ENCODE measurements at places on chromosomes 3 and 15.

DNA sequence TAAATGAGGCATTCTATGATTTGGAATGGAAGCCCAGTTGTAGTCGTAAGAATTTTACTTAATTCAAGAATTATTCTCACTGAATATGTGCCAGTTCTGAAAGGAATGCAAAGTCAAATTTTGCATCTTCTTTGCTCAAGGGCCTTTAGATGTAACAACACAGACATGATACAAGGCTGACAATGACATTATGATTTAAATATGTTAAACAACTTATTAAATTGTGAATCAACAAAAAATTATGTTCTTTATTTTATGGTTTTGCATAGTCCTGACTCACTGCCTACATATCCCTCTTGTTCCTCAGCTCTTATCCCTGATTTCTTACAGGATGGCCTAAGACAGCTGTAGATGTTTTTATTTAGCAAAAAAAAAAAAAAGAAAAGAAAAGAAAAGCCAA, 170.9 kb upstream of the NR2E3 start:
- no peak for DNase-seq

DNA sequence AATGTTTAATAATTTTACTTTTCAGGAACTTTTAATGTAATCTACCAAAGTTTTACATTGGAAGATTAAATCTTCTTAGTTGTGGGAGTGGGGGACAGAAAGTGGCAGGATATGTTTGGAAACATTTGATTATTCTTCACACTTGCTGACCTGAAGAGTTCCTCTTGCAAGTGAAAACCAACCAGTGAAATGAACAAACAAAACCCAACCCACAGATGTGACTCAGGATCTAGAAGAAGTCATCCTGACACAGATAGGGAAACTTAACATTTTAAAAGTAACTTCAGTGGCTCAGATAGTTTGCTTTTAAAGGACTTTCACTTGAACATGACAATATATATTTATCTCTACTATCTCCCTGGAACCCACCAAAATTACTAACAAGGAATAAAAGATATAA, 55.4 kb downstream of the ASTE1 start:
- DNase-seq = no peak

DNA sequence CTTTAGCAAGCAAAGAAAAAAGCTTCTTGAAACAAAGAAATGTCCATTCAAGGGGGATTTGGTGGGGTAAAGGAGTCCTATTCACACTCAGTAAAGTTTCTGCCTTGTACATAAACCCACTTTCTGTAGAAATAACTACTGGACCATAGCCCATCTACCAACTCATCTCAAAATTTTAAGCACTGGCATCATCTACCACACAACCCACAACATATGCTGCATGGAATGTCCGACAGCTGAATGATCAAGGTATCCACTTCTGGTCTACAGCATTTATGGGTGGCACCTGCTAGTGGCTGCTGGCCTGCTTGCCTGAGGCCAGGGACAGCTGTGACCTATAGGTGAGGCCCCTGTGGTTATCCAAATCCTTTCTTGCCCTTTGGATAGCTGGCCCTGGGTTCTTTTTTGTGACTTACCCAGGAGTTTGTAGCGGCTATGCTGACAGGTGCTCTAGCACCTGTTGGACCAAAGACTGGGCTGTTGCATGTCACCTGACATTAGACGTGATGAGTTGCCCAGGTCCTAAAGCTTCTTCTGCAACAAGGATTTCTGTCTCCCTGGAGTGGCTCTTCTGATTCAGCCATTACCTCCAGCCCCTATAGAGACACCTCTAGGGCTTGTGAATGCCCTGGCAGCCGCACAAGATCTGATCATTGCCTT, 19.2 kb upstream of the MEF2A start:
- DNase-seq = no peak

DNA sequence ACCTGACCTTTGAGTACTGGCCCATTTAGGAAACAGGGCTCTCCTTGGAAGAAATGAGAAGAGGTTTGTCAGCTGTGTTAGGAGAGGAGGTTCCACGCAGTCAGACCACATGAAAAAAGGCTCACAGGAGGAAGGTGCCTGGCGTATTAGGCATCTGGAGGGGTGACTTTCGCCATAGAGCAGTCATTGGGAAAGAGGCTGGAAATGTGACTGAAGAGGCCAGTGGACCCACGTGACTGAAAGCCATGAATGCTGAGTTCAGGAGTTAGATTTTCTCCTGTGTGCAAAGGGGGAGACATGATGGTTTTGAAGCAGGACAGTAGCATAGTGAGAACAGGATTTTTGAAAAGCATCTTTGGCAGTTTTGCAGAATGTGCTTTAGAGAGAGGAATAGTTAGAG, 29.7 kb upstream of the RNF7 start:
- DNase-seq = no peak

DNA sequence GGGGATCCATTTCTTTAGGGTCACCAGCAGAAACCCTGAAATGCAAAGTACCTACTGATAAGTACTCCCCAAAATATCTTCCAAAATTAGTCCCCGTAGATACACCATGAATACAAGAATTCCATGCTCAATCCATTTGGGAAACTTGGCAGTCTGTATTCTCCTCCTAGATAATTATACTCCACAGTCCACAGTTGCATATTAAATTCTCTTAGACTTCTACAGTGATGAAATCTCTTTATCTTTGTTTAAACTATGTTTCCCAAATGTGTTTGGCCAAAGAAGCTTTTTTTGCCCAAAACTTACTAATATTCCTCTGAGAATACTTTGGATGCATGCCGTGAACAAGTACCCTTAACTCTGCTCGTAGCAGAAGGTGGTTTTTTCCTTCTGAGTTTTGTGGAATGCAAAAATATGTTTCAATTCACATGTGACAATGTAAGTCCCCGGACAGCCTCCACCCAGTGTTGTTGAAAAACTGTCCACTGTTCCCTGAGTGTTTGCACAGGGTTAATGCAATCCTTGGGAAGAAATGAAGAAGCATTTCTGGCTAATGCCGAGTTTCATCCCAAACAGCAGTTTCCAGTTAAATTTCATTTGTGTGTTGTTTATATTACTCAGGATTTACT, 126.7 kb downstream of the ARNT2 start:
- DNase-seq = no peak

DNA sequence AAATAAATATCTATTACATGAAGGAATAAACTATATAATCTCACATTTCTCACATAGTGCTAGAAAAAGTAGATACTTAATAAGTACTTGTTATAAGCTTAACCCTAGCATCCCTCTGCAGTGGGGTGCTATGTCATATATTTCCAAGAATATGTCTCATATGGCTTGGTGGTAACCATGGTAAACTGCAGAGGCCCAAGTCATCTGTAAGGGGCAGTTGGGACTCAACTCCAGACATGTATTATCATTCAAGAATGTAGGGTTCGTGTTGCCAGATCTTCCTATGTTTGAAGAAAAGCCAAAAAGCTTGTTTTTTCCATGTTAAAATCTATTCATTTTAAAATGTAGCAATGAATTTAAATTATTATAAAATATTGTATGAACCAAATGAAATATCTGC, 46.2 kb downstream of the ZNF385D start:
- DNase-seq = no peak

DNA sequence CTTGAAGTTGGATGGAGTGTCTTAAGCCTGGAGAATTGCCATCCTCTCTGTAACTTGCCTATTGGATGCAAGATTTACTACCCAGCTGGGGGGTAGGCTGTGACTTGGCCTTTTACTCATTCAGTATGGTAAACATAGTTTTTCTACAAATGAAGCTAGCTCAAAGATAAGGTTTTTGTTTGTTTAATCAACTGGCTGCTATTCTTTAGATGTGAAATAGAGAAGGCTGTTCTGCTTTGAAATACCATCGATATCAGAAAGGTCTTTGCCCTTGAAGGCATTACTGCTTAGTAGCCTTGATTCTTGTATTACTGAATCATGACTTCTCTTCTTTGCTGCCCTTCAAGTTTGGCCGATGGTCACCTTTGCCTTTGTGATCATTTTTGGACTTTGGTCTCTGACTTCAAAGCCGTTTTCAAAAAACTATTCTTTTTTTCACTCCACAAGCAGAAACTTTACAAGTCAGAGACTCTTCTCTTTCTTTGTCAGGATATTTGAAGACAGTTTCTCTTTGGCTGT, 83.1 kb downstream of the GAP43 start:
- no peak for DNase-seq

Measured in cortex of kidney (tissue), 1 donor.